Endothelial cell (in vitro differentiated cells): ENCODE measurements at places on chromosomes 2 and 18. TPM values are rescaled to one million over a fixed set of nuclear protein-coding genes. Genes with fewer than 3 reads are reported as not detected.
A peak's percentile ranks its signal among the peaks of the same experiment; 100 is the strongest.

The CIDEA gene
- 0.97 TPM for total RNA-seq

DNA sequence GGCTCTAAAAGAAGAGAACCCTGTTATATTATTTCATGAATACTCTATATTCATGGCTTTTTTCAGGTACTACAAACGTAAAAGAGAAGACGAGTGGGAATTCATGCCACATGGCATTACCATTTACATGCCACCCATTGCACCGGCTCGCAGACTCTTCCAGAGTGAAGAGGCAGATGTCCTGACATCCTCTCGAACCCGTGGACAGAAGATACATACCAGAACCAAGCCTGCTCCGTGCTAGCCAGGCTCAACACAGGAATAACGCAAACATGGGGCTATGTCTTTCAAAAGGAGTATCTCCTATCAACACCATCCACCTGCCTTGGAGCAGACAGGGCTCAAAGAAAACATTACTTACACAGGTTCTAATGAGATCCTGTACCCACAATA is 168.8 kb downstream of the THADA start:
- H3K27me3 ChIP-seq, result no peaks in the 10 kb centered on the region
- no peak overlapping the region for H3K4me3 ChIP-seq
- peaks cover 4% of the 10 kb centered on the region for H3K36me3 ChIP-seq

The ABHD1 gene
- 0.31 TPM for total RNA-seq

DNA sequence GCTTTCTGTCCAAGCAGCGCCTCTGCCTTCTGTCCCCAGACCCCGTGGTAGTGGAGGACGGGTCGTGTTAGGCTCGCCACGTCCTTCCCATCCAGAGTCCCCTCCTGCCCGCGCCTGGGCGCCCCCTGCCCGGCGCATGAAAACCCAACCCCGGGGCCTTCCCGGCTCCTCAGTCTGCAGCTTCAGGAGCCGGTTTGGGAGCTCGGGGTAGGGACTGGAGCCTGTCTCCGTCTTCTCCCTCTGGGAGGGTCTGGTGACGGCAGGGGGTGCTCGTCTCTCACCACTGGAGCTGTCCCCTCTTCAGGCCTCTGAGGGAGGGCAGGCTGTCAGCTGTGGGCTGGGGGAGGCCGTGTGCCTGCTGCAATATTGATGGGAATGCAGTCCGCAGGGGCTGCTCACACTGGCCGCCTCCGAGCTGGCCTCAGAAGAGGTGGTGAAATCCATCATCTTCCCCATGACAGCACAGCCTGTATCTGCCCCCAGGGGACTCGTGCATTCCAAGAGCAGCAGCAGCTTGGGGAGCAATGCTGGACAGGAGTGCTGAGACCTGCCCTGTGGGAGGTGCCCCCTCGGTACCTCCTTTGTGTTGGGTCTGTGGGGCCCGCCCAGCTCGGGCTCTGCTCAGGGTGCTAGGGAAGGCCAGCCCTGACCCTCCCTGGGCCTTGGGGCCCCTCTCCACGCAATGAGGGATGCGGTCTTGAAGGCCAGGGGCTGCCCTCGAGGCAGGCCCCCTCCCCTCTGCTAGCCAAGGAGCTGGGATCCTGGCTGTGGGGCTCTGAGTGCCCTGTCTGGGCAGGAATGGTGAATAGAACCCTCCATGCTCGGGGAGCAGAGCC is 17.8 kb upstream of the KLHL30 start:
- H3K4me1 ChIP-seq, result no peaks in the 10 kb centered on the region
- no peak overlapping the region for H3K27ac ChIP-seq
- H3K36me3 ChIP-seq, result no peaks in the 10 kb centered on the region
- DNase-seq, result no peak
- no peak overlapping the region for H3K4me3 ChIP-seq
- H3K27me3 ChIP-seq, result peaks cover 9% of the 10 kb centered on the region

DNA sequence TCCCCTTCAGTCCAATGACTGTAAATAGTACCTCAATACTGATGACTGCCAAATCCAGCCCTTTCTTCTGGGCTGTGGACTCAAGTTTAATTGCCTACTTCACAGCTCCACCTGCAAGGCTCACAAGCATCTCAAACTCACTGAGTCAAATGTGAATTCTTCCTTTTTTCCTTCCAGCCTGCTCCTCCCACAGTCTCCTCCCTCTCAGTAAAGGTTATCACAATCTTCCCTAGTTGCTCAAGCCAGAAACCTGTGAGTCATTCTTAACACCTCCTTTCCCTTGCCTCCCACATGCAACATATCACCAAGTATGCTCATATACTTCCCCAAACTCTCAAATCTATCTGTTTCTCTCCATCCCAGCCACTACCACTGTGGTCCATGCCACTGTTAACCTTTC is 3.7 kb upstream of the MFSD6 start:
- no peak overlapping the region for H3K27ac ChIP-seq
- H3K36me3 ChIP-seq, result no peaks in the 10 kb centered on the region
- H3K27me3 ChIP-seq, result peaks cover 6% of the 10 kb centered on the region
- peaks cover 11% of the 10 kb centered on the region for H3K4me1 ChIP-seq
- no peak for DNase-seq

GRCh38 chr18:9058406-9058805 is 44.1 kb upstream of the NDUFV2 start:
- no peak overlapping the region for H3K4me3 ChIP-seq
- H3K27ac ChIP-seq, result no peak overlapping the region
- no peak for DNase-seq

DNA sequence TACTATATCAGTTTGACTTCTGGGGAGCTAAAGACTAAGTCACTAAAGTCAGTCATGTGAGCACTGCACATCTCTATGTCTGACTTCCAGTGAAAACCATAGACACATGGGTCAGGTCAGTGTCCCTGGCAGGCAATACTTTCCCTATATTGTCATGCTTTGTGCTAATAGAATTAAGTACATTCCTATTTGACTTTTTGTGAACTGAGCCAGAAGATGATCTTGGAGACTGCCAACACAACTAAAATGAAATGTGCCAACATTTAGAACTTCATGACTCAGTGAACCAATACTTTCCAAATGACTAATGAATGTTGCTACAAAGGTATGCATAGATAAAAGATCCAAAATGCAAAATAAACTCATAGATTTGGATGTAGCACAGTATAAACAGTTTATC is 820.8 kb upstream of the FAM98A start:
- no peak overlapping the region for H3K4me3 ChIP-seq
- no peaks in the 10 kb centered on the region for H3K27me3 ChIP-seq
- H3K36me3 ChIP-seq, result peaks cover 5% of the 10 kb centered on the region
- H3K4me1 ChIP-seq, result no peaks in the 10 kb centered on the region
- DNase-seq, result no peak

DNA sequence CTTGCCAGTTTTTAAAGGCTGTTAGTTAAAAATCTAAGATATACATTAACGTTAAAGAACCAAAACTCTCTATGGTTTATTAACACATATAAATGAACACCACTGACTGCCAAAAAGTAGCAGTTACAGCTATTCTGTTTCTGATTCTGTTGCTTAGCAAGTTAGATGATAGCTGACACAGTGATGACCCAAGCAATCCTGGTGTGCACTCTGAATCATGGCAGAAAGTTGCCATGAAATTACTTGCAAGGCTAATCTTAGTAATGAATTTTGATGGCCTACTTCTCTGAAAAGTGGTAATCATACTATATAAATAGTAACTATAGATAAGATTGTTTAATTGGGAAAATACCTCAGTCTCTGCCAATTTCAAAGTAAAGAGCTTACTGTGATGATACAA is 57.7 kb downstream of the ROCK2 start:
- H3K27ac ChIP-seq, result no peak overlapping the region
- no peak for DNase-seq
- peaks cover 2% of the 10 kb centered on the region for H3K27me3 ChIP-seq
- peaks cover 38% of the 10 kb centered on the region for H3K36me3 ChIP-seq

DNA sequence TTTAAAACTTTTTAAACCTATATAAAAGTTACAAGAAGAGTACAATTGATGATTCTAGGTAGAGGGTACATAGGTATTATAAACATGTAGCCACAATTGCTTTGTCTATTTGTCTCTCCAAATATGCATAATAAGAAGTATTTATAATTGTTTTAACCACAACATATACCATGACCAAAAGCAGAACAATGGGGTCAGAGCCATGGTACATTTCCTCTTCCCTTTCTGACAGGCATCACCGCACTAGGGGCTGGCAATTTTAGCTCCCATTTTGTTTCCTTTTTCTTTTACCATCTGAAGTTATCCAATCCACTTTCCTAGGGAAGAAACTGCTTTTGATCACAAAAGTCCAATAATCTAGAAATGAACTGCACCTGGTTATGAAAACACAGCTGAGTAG is 49.3 kb downstream of the TMX3 start:
- no peaks in the 10 kb centered on the region for H3K36me3 ChIP-seq
- H3K27me3 ChIP-seq, result peaks cover 3% of the 10 kb centered on the region
- H3K27ac ChIP-seq, result no peak overlapping the region
- peaks cover 2% of the 10 kb centered on the region for H3K4me1 ChIP-seq

The REG1B gene
- not detected for total RNA-seq

GRCh38 chr2:234722176-234722575 is 225.3 kb upstream of the ARL4C start:
- no peak overlapping the region for H3K4me3 ChIP-seq
- H3K27ac ChIP-seq, result no peak overlapping the region
- H3K36me3 ChIP-seq, result no peaks in the 10 kb centered on the region
- H3K4me1 ChIP-seq, result no peaks in the 10 kb centered on the region
- H3K27me3 ChIP-seq, result no peaks in the 10 kb centered on the region
- no peak for DNase-seq

GRCh38 chr18:10379522-10379921 is 74.9 kb upstream of the APCDD1 start:
- H3K27me3 ChIP-seq, result no peaks in the 10 kb centered on the region
- peak overlapping the region; percentile 91 for H3K27ac ChIP-seq
- peaks cover 21% of the 10 kb centered on the region for H3K4me1 ChIP-seq
- no peak for DNase-seq

The MAP3K19 gene
- not detected for total RNA-seq

DNA sequence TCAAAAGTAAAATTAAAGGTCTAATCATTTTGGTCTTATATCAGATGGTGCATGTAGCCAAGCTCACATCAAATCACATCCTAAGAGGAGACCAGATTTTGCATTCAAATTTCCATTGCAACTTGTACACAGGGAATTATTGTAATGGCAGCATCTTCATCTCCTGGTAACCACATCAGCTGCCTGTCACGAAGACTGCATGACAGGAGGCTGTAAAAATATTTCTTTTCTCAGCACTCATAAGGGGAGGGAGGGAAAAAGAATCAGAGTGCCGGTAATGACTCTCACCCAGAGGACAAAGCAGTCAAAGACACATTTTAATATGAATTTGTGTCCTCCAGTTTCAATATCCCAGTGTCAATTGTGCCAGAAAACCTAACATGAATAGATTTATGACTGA is 216.7 kb downstream of the TMEM163 start:
- DNase-seq, result no peak
- no peaks in the 10 kb centered on the region for H3K4me1 ChIP-seq
- no peak overlapping the region for H3K4me3 ChIP-seq
- H3K36me3 ChIP-seq, result peaks cover 44% of the 10 kb centered on the region
- H3K27me3 ChIP-seq, result peaks cover 6% of the 10 kb centered on the region
- H3K27ac ChIP-seq, result peak overlapping the region; percentile 21

The GKN1 gene
- total RNA-seq, result not detected

The PRKCE gene
- total RNA-seq, result 24.2 TPM

GRCh38 chr2:178194600-178195389 is 483 bp downstream of the OSBPL6 start:
- peaks cover 7% of the 10 kb centered on the region for H3K27me3 ChIP-seq
- H3K27ac ChIP-seq, result no peak overlapping the region
- DNase-seq, result peak; percentile 59
- H3K4me1 ChIP-seq, result peaks cover 9% of the 10 kb centered on the region
- no peaks in the 10 kb centered on the region for H3K36me3 ChIP-seq
- H3K4me3 ChIP-seq, result peak overlapping the region; percentile 90
